ENCODE measurements at places on chromosomes 12 and 14.

GRCh38 chr14:104926619-104927431 is 2.1 kb downstream of the PLD4 start:
- no peak for DNase-seq

DNA sequence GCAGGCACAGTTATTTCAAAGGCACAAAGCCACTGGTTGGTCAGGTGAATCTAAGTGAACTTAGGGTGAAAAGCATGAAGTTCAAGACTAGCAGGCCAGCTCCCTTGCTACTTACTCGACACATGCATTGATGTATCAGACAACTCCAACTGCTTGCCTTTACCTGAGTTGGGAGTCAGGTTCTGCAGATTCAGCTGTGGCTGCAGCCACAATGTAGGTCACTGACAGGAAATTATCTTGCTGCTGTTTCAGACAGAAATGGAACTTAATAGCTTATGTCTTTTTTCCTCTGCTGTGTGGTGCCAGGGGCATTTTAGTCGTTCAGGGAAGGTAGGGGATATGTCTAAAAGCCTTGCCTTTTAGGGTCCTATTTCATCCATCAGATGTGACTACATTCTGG is 125.6 kb upstream of the RPH3A start:
- DNase-seq: no peak

DNA sequence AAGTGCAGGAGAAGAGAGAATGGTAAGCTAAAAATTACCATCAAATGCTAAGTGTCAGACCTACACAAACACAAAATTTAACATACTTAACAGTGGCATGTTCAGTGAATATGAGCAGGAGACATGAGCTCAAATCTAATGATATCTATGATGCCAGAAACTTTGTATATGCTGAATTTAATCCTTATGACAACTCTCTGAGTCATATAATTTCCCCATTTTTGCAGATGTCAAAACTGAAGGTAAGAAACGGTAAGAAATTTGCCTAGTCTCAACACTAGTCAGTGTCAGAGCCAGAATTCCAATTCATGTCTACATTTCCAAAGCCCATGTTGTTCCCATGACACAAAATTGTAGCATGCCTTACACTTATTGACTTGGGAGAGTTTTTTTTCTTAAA is 375.8 kb downstream of the APAF1 start:
- no peak for DNase-seq

- no peak for DNase-seq
Measured at GRCh38 chr12:22037947-22038346, 8.1 kb upstream of the CMAS start.

GRCh38 chr12:90729736-90730135 is 225.2 kb downstream of the CCER1 start:
- DNase-seq: no peak

GRCh38 chr12:42483521-42483790 is 106.1 kb downstream of the PRICKLE1 start:
- DNase-seq: no peak

DNA sequence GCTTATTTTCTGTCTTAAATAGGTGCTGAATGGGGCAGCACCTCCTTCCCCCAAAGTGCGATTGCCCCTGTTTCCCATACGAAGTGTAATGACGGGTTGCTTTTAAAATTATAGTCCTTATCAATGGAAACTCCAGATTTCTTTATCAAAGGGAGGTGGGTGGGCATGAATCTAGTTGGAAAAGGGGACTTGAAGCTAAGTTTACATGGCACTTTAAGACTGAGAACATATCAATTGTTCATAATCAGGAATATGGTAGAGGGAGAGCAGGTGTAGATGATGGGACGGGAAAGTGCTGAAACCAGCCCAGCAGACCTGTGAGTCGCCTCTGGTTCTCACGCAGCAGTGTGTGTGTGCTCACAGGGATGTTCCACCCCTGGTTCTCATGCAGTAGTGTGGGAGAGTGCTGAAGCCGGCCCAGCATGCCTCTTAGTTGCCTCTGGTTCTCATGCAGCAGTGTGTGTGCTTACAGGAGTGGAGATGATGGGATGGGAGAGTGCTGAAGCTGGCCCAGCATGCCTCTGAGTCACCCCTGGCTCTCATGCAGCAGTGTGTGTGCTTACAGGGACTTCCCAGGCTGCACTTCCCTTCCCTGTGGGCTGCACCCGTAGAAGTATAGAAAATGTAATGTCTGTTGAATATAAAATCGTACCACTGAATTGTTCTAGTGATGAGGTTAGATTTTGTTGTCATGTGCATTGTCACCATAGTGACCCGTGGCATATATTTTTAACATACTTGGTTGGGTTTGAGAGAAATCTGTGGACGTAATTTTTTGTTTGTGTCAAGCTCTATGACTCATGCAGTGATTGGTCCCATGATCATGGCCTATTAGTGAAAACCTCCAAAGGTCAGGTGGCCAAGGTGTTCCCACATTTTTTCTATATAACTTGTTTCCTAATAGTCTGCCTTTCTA is 51.6 kb downstream of the GPATCH2L start:
- no peak for DNase-seq

GRCh38 chr12:97800561-97800960 is 338.0 kb downstream of the RMST start:
- DNase-seq: no peak

DNA sequence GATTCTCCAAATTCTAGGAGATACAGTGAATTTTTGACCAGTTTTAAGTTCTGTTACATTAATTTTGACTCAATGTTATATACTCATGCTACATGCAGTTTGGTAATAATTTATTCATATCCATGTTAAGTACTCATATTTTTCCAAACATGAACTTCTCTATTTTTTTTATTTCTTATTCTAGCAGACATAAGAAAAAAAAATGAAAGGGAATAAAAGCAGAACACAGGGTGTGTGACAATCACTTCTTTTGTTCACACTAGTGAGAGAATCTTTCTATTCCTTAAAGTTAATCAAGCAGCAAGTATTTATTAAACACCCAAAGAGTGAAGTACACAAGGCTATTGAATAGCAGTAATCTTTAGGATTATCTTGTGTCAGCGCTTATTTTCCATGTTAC is 171.1 kb upstream of the ATP2B1 start:
- no peak for DNase-seq

GRCh38 chr14:62854951-62855350 is 190.3 kb downstream of the KCNH5 start:
- no peak for DNase-seq

- no peak for DNase-seq
Measured at GRCh38 chr12:26266881-26267280, 71.5 kb downstream of the SSPN start.

- no peak for DNase-seq
Measured at GRCh38 chr12:130078852-130079251, 83.4 kb upstream of the FZD10 start.

DNA sequence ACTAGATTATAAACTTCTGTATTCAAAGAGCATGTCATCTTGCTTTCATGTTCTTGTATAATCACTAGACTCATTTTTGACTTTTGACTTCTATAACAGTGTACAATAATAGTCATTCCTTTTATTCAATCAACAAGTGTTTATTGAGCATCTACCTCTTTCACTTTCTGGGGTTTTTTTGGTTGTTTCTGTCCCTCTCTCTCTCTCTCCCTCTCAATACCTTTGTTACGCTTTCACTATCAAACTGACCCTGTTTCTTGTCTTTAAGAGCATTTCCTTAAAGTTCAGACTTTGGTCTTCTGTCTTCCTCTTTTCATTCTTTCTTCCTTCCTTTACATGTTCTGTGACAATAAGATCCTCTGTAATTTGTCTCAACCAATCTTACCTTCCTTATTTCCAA is 49.5 kb downstream of the GPR137C start:
- DNase-seq: no peak

GRCh38 chr12:130878193-130879185 is 6.6 kb downstream of the RAN start:
- no peak for DNase-seq

GRCh38 chr12:19075711-19076340 is 53.7 kb upstream of the PLEKHA5 start:
- DNase-seq: no peak

GRCh38 chr14:99573000-99573330 is 31.0 kb downstream of the CCDC85C start:
- no peak for DNase-seq

- no peak for DNase-seq
Measured at GRCh38 chr12:121990692-121991603, 30.7 kb upstream of the BCL7A start.

GRCh38 chr14:62097072-62097471 is 334.9 kb downstream of the SNAPC1 start:
- no peak for DNase-seq

DNA sequence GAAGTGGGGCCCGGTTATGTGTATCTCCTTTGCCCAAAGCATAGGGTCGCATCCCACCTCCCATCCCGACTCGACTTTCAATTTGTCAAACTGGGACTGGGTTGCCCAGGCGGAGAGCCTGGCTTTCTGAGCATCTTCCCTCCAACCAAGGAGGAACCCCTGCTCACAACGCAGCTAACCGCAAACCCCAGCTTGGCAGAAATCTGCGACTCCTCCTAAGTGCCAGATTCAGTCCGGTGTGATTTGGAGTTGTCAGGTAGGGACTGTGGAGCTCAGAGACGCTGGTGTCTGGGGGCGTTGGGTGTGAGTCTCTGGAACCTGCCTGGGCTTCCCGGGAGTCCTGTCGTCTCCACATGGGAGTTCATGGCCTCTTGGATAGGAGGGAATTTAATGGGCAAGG is 1126.7 kb downstream of the AACS start:
- DNase-seq: no peak

GRCh38 chr14:51428981-51429380 is 188.9 kb downstream of the TMX1 start:
- DNase-seq: no peak

GRCh38 chr14:87712396-87713090 is 280.4 kb downstream of the GALC start:
- no peak for DNase-seq

DNA sequence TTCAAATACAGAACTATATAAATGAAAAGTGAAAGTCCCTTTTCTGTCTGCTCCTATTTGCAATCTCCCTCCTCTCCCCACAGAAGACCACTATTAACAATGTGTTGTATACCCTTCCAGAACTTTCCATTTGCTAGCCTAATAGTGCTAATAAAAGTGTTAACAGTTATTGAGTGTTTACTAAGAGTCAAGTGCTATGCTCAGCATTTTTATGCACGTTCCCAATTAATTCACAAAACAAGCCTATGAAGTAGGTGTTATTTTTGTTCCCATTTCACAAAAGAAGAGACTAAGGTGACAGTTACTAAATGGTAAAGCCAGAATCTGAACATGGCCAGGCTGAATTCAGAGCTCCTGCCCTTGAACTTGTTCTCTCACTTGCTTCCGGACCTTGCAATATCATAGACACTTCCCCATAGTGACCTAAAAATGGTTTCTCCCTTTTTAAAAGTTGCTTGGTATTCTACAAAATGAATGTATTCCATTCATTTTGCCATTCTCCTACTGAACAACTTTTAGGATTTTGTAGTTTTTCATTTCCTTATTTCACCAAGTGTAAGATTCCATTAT is 1.6 kb upstream of the PRKAB1 start:
- DNase-seq: no peak

GRCh38 chr14:68733086-68733914 is 59.6 kb downstream of the ZFP36L1 start:
- no peak for DNase-seq
